ENCODE measurements at places on chromosomes 16 and 17. TPM values are rescaled to one million over a fixed set of nuclear protein-coding genes. Genes with fewer than 3 reads are reported as not detected.

DNA sequence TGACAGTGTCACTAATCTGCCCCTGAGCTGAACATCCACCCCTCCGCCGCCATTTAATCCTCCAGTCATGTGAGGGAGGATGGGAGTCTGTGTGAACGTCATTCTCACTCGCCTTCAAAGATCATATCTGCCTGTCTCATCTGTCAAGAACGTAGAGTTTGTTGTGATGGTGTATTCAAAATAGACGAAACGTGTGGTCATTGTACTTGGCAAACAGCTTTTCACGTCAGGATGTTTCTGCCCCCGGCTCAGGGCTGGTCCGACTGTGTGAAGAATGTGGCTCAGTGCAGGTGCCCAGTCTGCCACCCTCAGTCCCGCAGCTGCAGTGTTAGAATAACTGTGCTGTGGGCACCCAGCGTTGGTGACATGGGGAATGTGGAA lies 148.0 kb downstream of the KCNJ12 start:
- DNase-seq: no peak

GRCh38 chr17:72600934-72601333 lies 480.1 kb downstream of the SOX9 start:
- peak; percentile 60 for DNase-seq

DNA sequence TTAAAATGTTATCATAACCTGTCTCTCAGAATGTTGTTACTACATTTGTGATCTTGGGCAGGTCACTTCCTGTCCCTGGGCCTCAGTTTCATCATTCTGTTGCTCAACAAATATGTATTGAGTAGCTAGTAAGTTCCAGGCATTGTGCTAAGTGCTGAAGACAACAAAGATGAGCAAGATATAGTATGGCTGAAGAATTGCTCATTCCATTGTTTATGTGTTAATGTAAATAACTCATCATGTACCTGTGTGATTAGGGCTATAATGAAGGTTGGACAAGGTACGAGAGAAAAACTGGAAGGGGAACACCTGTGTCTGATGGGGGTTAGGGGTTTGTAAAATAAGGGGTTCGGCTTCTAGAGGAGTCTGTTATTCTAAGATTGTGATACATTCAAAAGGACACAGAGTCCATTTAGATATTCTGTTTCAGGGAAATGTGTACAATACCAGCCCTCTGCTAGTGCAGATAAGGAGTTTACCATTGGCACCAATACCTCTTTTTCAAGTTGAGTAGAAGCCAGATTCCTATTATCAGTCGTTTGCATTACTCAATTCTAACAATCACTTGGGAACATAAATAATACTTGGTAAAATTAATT lies 20.0 kb downstream of the TUBG1 start:
- no peak for DNase-seq

DNA sequence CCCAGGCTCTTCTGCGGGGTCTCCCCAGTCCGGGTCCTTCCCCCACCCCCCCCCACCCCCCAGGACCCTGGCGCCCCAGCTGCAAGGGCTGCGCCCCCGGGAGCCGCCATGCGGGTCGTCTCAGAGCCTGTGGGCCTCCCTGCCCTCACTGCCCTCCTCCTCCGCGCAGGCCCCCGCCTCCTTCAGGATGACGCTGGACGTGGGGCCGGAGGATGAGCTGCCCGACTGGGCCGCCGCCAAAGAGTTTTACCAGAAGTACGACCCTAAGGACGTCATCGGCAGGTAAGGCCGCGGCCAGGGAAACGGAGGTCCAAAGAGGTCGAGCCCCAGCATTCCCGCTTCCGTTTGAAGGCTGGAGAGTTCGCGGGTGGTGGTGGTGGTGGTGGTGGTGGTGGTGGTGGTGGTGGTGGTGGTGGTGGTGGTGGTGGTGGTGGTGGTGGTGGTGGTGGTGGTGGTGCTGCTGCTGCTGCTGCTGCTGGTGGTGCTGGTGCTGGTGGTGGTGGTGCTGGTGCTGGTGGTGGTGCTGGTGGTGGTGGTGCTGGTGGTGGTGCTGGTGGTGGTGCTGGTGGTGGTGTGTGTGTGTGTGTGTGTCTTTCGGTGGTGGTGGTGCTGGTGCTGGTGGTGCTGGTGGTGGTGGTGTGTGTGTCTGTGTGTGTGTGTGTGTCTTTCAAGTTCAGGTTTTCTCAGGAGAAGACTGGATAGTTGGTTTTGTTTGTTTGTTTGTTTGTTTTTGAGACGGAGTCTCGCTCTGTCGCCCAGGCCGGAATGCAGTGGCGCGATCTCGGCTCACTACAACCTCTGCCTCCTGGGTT lies 615 bp downstream of the PHKG2 start:
- peak; percentile 47 for DNase-seq

GRCh38 chr16:84751947-84752346 lies 52.1 kb downstream of the USP10 start:
- DNase-seq: no peak

DNA sequence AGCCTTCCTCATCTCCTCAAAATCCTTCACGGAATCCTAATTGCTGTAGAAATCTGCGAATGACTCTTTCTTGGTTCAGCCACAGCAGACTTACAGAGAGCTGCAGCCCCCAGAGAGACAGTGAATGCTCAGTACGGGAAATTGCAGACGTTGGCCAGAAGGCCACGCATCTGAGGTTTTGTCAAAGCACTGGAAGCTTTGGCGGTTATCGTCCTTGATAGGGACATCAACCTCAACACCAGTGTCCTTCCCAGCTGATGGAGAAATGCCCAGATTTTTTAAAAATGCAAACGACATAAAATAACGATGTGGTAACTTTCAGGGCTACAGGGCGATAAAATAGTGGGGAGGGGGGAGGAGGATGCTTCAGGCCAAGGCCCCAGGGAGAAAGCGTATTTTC lies 166.6 kb upstream of the CIBAR2 start:
- no peak for DNase-seq

GRCh38 chr16:20612551-20613480 lies 36.6 kb upstream of the ACSM2B start:
- DNase-seq: no peak

DNA sequence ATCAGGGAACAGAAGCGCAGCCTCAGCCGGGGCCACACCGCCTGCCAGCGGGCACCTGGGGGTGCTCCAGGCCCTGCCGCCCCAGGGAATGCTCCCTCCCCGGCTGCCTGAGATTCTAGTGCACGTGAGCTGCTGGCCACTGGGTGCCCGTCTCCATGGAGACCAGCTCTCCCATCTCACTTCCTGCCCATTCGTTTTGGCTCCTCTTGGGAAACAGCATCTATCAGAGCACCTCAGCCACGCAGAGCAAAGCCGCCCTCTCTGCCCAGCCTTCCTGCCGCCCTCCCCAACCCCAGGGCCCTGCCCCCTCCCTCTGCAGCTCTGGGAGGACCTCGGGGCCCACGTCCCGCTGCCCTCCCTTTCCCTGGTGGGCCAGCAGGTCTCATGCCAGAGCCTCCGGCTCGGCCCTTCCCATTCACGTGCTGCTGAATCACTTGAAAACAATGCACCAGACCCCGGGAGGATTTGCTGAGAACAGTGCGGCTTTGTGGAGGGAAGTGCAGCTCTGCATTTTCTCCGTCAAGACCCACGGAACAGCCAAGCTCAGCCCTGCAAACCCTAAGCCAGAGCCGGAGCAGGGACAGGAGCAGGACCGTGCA lies 19.4 kb downstream of the CEP295NL start:
- peak; percentile 97 for DNase-seq

DNA sequence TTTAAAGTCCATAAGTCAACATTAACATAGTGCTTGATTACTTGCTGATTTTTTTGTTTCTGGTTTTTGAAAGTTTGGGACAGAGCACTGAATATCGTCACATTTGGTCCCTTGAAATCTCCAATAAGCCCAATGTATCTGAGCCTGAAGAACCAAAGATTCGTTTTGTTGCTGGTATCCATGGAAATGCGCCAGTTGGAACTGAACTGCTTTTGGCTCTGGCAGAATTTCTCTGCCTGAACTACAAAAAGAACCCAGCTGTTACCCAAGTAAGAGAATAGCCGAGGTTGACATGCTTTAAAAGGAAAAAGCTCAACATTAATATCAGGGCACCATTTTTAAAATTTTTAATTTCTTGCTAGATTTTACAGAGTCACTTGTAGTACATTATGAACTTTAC lies 27.7 kb upstream of the GOSR1 start:
- DNase-seq: no peak

DNA sequence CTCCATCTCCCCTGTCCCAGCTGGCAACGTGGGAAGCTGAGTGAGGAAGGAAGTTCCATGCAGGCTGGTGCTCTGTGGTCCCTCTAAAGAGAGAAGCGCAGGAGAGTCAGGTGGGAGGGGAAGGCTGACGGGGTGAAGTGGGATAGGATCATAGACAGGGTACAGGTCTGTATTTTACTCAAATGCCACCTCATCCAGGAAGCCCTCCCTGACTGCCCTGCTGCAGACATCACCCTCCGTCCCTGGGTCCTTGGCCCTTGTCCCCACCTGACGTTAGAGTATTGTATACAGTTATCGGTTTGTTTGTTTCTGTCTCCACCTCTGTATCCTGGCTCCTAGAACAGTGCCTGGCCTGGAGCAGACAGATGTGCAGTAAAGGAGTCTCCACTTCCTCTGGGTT lies 11.7 kb downstream of the CANT1 start:
- no peak for DNase-seq

- no peak for DNase-seq
These were observed 38.9 kb downstream of the UBN1 start for GRCh38 chr16:4886151-4886550.

GRCh38 chr17:2406903-2407790 lies 6.3 kb upstream of the MNT start:
- DNase-seq: peak; percentile 93

DNA sequence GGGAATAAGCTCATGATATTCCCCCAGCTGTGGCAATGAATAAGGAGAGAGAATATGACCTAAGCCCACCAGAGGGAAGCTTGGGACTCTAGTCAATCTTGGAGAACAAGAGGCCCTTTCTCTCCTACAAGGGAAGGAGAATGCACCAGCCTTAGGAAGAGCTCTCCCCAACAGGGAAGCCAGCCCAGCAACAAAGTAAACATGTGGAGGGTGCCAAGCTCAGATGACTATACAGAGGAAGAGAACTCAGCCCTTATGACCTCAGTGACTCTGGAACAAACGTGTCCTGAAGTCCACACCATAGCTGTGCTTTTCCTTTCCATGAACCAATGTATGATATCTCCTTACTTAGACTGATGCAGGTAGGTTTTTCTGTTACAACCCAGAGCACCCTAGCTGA lies 219.7 kb downstream of the GSG1L start:
- peak; percentile 52 for DNase-seq

GRCh38 chr17:3770466-3770865 lies 30.5 kb downstream of the ITGAE start:
- DNase-seq: no peak

GRCh38 chr16:67105881-67106280 lies 3.9 kb upstream of the PHAF1 start:
- no peak for DNase-seq

GRCh38 chr17:21066394-21066793 lies 23.6 kb upstream of the USP22 start:
- DNase-seq: peak; percentile 78

- no peak for DNase-seq
These were observed 11.2 kb downstream of the KLHL10 start for GRCh38 chr17:41848788-41849187.

DNA sequence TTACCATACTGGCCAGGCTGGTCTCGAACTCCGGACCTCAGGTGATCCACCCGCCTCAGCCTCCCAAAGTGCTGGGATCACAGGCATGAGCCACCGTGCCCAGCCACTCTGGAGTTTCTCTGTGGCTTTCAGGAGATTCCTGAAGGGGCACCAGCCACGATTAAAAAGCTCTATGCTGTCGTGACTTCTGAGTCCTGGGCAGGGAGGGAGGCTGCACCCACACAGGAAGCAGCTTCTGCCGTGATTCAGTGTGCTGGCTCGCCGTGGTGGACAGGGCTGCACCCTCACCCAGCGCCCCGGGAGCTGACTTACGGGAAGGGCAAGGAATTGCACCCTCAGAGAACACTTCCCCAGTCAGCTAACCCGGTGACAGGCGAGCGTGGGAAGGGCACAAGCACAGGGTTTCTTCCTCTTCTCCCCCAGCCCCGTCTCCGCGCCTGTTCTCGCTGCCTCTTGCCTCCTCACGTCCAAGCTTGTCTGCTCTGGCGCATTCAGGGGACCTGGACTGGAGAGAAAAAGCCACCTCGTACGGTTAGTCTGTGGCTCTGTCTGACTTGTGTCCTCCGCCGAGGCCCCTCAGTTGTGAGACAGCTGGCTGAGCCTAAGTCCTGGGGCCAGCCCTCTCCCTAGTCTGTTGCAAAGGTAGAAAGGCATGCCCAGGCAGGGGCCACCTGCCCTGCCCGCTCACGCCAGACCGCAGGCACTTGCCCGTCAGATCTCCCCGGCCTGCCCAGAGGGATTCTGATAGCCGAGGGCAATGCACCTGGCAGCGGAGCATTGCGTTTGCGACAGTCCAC lies 145.0 kb downstream of the SEC14L1 start:
- peak; percentile 95 for DNase-seq

GRCh38 chr16:85563515-85564276 lies 49.4 kb upstream of the GSE1 start:
- peak; percentile 82 for DNase-seq

DNA sequence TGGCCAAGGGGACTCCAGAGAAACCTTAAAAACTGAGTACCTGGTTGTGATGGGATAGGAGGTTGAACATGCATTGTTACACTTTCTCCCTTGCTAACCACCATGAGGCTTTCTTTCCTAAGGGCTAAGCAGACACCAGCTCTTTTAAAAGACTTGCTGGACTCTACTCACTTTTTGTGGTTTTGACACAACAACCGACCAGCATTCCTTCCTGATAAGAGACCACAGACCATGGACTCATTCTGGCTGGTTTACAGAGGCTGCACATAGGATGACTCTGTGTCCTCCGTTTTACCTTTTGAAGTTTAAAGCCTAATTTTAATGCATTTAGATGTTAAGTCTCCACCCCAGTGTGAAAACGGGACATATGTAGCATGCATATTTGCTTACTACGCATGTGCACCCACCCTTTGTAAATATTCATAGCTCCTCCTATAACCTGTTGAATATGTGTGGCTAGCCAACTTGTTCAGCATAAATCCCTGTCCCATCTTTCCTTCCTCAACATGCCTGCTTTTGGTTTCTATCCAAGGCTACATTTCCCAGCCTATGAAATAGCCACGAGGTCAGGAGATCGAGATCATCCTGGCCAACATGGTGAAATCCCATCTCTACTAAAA lies 475.9 kb downstream of the GRIN2A start:
- DNase-seq: peak; percentile 74

GRCh38 chr17:49565948-49566491 lies 9.7 kb upstream of the NXPH3 start:
- no peak for DNase-seq

DNA sequence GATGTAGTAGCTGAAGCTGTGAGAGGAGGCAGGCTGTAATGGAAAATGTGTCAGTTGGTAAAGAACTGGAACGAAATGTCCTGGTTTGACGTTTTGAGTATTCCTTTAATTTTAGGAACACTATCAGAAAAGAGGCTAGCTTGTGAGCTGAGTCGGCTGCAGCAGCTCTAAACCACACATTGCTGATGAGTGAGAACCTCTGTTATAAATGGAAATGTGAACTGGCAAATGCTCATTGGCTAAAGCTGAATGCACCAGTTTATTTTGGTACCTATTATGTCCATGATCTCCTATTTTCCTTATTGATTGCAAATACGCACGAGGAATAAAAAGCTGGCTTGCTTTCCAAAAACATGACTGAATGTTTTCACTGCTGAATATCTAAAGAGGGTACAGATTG lies 11.0 kb upstream of the WIPI1 start:
- peak; percentile 19 for DNase-seq

GRCh38 chr16:80366023-80366422 lies 174.8 kb upstream of the DYNLRB2 start:
- peak; percentile 50 for DNase-seq

Gene IGFALS
- total RNA-seq: not detected

Gene CLEC10A
- total RNA-seq: not detected

Gene AMDHD2
- 11.3 TPM for total RNA-seq

Gene IKZF3
- total RNA-seq: not detected

Gene SDK2
- 1.6 TPM for total RNA-seq

Gene GGT6
- not detected for total RNA-seq

Gene TNRC6A
- 11.9 TPM for total RNA-seq

Measured in RPMI7951 (cell line).